ENCODE measurements at places on chromosomes 2 and 18. TPM values are rescaled to one million over a fixed set of nuclear protein-coding genes. Genes with fewer than 3 reads are reported as not detected.

Gene FAM210A
- 12.6 TPM for total RNA-seq

Gene AQP12B
- total RNA-seq: 0.36 TPM

DNA sequence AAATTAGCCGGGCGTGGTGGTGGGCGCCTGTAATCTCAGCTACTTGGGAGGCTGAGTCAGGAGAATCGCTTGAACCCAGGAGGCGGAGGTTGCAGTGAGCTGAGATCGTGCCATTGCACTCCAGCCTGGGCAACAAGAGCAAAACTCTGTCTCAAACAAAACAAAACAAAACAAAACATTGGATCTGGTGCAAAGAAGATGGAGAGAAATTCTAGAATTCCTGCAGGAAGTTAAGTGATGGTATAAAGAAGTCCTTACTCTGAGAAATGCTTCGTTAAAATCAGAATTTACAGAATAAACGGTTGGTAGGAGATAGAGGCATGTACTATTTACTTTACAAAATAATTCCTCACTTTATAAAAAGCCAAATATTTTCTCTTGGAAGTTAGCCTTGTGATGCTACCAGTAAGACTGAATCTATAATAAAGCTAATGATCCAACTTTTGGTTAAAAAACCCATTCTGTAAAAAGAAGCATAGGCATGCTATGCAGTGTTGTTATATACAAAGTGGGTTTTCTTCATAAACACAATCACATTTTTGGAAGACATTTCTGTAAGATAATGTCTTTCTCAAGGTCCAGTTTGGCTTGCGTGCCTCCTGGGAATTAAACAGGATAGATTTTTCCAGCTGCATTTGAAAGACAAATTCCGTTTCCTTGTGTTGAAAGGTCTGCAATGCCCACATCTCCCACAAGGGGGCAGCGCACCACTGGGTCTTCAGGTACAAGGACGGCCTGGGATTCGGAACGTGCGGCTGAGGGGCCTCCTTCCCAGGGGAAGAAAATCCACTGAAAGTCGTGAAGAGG lies 35.6 kb upstream of the PNO1 start:
- H3K27me3 ChIP-seq: no peaks in the 10 kb centered on the region
- H3K4me1 ChIP-seq: peaks cover 3% of the 10 kb centered on the region
- no peaks in the 10 kb centered on the region for H3K36me3 ChIP-seq

GRCh38 chr2:52874466-52875106 lies 893.0 kb upstream of the CHAC2 start:
- no peaks in the 10 kb centered on the region for H3K4me1 ChIP-seq
- no peaks in the 10 kb centered on the region for H3K27me3 ChIP-seq
- H3K36me3 ChIP-seq: no peaks in the 10 kb centered on the region
- H3K27ac ChIP-seq: no peak overlapping the region

- no peaks in the 10 kb centered on the region for H3K4me1 ChIP-seq
- no peaks in the 10 kb centered on the region for H3K27me3 ChIP-seq
- no peak for DNase-seq
- H3K4me3 ChIP-seq: no peak overlapping the region
Observed at GRCh38 chr2:238121511-238122286, 16.8 kb upstream of the KLHL30 start.
